Hair follicular keratinocyte (primary cell): ENCODE measurements at places on chromosomes 5 and 9. TPM values are rescaled to one million over a fixed set of nuclear protein-coding genes. Genes with fewer than 3 reads are reported as not detected.

Gene PCDHB12
- total RNA-seq: not detected in 2 replicates

Gene ROPN1L
- 0.08 TPM in 1 of 2 replicates, not detected in the other for total RNA-seq

Gene HARS2
- 26.0 and 27.2 TPM in 2 replicates for total RNA-seq

Gene IL17B
- total RNA-seq: not detected in 2 replicates

Gene NTNG2
- total RNA-seq: 0.08 TPM in 1 of 2 replicates, not detected in the other

Gene OR13F1
- total RNA-seq: not detected in 2 replicates

Gene DOCK2
- 0.27 and 1.3 TPM in 2 replicates for total RNA-seq

Gene C7
- total RNA-seq: 1.6 TPM in 1 of 2 replicates, not detected in the other

Gene NR2F1-AS1
- 0.11 TPM in 1 of 2 replicates, not detected in the other for total RNA-seq

Gene DMRT3
- not detected in 2 replicates for total RNA-seq

Gene SKIC3
- 39.0 and 46.8 TPM in 2 replicates for total RNA-seq
